M059J (cell line): ENCODE measurements at places on chromosomes 11 and 22.
A peak's percentile ranks its signal among the peaks of the same experiment; 100 is the strongest.

- peak; percentile 22 for DNase-seq
Measured at GRCh38 chr11:129766898-129767604, 48.6 kb upstream of the TMEM45B start.

GRCh38 chr11:16572945-16573344 is 165.5 kb upstream of the C11orf58 start:
- DNase-seq: no peak

DNA sequence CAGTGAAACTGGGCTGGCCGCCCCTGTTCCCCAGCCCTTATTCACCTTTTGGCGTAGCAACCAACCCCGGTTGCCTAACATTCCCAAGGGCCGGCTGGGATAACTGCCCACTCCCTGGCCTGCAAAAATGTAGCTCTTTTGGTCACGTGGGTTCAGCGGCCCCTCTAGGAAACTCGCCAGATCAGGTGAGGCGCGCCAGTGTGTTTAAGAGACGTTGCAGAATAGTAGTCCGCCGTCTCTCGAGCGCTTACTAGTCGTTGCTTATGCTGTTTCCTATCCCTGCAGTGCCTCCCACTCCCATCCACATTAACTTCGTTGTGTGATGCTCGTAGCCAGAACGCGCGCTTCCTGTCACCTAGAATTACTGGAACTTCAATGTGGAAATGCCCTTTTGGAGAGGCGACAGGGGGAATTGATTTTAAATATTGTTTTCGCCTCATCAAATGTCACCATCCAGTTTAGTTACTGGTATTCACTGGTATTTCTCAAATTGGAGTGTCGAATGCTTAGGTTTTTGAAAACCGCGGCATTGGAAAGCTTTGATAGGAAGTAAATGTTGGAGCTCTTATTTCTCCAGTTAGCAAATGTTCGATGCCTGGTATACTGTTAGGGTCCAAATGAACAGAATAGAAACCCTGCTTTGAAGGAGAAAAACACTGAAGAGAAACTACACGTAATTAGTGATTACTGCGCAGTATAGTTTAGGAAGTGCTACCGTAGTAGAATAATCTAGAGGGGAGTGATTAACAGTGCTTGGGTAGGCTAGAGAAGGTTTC is 823 bp downstream of the CEP57 start:
- peak; percentile 68 for DNase-seq

GRCh38 chr11:65591939-65592857 is 3.4 kb downstream of the KCNK7 start:
- DNase-seq: no peak

GRCh38 chr11:106092446-106092845 is 15.0 kb downstream of the AASDHPPT start:
- DNase-seq: no peak

- no peak for DNase-seq
Measured at GRCh38 chr11:123251657-123252344, 56.8 kb upstream of the CLMP start.

GRCh38 chr22:48897645-48898370 is 929.9 kb downstream of the BRD1 start:
- DNase-seq: no peak

- no peak for DNase-seq
Measured at GRCh38 chr22:22127100-22127499, 117.5 kb upstream of the VPREB1 start.

DNA sequence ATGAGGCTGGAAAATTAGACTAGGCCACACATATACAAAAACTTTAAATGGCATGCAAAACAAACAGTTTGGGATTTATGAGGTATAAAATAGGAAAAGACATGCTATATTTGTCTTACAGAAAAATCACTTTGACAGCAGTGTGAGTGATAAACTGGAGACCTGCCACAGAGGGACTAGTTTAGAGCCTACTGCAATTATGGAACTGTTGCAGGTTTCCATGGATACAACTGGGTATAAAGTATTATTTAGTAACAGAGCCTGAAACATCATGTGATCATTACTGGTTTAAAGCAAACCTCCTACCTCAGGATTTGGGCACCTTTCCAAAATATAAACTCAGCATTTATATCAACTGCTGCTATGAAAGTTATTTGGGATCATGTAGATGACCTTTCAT is 1032.5 kb downstream of the DLG2 start:
- no peak for DNase-seq
